ENCODE measurements at places on chromosomes 7 and 10.

GRCh38 chr7:151060113-151060415, 675 bp downstream of the SLC4A2 start:
- no peak for DNase-seq

DNA sequence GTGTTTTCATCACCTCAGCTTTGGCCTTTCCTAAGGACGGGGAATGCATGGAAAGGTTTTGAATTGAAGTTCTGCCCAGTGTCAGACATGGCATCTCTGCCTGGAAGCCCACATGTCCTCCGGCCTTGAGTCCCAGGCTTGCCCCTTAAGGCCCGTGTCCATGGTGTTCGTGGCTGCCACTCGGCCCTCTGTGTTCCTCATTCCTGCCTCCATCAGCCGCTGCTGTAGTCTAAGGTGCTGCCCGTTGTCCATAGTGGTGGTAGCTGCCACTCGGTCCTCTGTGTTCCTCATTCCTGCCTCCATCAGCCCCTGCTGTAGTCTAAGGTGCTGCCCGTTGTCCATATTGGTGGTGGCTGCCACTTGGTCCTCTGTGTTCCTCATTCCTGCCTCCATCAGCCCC, 180.7 kb upstream of the SHH start:
- no peak for DNase-seq

- no peak for DNase-seq
Measured at GRCh38 chr7:1291845-1292765, 59.4 kb downstream of the UNCX start.

DNA sequence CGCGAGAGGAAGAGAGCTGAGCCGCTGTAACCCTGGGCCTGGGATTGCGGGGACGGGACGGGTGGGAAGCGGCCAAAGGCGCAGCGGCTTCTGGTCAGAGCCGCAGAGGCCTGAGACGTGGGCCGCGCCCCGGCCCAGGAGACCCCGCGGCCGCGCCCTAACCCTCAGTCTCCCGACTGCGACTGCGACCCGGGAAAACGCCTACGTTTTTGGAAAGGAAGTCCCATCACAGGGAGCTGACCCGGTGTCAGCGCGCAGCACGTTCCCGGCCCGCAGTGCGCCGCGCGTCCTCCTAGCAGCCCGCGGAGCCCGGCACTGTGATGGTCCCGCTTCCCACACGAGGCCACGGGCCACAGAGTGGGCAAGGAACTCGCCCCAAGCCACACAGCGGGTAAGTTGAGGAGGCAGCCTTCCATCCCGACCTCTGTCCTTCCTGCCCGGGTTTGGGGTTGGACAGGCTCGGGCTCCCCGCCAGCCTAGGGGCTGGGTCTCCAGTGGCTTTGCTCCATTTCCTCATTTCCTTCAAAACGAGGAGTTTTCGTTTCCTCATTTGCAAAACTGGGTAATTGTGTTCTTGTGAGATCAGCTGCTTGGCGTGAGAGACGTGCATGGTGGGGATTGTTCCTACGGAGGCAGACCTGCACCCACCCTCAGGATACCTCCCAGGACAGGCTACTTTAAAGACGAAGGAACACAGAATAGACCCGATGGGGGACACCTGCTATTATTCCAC, 1.2 kb downstream of the GPNMB start:
- no peak for DNase-seq

- no peak for DNase-seq
Measured at GRCh38 chr7:88492153-88492552, 185.5 kb upstream of the STEAP4 start.

GRCh38 chr10:97140902-97141745, 44.6 kb downstream of the SLIT1 start:
- no peak for DNase-seq

DNA sequence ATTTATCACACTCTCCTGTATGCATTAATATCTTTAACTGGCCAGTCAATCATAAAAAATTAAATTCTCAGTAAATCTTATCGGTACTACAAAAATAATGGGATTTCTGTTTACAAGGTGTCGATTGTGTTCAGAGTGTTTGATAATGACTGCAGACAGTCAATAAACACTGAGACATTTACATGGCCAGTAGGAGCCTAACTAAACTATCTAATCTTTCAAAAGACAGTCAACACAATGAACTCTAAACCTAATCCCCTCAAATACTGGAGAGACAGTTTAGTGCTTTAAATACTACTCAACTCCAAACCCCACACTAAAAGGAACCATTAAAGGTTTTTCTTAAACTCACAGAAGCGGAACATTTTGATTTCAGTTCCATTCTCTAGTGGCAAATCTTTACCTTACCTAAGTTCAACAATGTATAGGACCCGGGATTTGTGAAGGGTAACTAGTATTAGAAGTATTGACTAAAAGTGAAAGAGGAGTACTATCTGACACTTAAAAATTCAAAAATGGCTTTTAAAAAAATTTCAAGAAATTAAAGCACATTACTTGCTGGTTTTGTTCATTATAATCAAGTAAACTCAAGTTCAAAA, 37.3 kb upstream of the EXOC6 start:
- DNase-seq = no peak

DNA sequence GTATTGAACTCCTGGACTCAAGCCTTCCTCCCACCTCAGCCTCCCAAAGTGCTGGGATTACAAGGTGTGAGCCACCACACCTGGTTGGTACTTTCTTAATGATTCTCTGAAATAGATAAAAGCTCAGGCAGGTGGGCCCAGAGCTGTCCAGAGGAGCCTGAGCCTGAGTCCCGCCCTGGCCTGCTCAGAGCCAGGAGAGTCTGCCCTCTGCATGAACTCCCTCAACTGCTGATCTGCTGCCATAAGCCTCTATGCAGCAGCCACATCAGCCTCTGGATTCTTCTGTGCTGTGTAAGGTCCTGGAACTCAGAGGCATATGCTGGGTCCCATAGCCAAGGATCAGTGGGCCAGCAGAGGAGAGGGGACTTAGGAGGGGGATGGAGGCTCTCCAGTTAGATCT, 23.1 kb upstream of the DDIT4 start:
- DNase-seq = no peak

DNA sequence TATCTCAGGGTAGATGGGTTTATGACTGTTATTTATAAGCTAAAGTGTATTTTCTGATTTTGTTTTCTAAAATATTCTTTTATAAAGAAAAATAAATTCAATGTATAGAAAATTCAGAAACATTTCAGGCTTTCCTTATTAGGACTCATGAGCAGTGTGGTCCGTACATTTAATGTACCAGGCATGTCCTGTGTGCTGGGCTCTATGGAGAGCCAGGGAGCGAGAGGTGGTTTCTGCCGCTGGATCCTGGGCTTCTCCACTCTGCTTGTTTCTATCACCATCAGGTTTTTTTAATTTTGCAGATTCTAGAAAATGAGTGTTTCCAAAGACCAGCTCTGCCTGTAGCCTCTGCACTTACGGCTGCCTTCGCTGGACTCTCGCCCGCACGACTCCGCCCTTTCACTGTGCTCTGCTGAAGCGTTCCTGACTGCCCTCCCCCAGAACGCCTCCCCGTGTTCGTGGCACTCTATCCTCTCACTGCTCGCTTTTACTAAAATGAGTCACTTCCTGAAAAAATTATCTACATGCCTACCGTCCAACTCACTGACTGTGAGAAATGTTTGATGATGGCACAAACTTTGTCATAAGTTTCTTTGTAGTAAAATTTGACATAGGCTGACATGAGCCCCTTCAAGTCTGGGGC, 188.5 kb downstream of the ZMYND11 start:
- peak; percentile 54 for DNase-seq

GRCh38 chr10:17842641-17843040, 33.5 kb downstream of the MRC1 start:
- DNase-seq = no peak

GRCh38 chr7:139941866-139942265, 112.8 kb downstream of the TBXAS1 start:
- no peak for DNase-seq

GRCh38 chr10:84342584-84342983, 14.2 kb downstream of the CCSER2 start:
- DNase-seq = no peak

DNA sequence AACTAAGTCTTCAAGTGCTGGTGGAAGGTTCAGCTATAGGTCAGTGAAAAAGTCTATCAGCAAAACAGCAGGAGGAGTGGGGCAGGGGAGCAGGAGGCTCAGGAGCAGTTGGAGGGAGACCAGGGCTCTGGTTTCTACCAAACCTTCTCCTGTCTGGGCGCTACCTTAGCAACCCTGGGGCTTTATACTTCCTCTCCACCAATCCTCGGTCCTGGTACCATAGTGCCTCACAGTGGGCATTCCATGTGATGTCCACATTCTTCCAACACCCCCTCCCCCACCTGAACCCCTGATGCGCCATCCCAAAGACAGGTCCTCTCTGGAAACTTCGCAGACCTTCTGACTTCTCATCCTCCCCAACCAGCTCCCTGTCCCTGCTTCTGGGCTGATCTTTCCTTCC, 25.3 kb upstream of the ACSM6 start:
- DNase-seq = no peak
